Psoas muscle (tissue), 8 donors: ENCODE measurements at places on chromosomes 12 and 14. TPM values are rescaled to one million over a fixed set of nuclear protein-coding genes. Genes with fewer than 3 reads are reported as not detected.

DNA sequence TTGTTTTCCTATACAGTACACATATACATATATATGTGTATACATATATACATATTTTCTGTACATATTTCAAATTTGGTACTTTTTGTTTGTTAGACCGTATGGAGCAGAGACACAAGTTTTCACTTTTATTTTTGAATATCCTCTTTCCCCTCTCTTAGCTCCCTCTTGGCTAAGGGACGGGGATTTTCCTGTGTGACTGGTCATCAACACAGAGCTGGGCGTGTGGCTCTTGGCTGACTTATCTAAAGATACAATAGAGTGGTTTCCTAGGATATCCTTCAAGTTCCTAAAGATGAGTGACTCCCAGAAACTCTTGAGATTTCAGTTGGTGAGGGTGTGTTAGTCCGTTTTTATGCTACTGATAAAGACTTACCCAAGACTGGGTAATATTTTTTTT, 1404.5 kb upstream of the TMEM132C start:
- no peaks in the 10 kb centered on the region for H3K36me3 ChIP-seq
- no peaks in the 10 kb centered on the region for H3K4me1 ChIP-seq
- H3K27ac ChIP-seq: no peak overlapping the region
- H3K27me3 ChIP-seq: no peaks in the 10 kb centered on the region

DNA sequence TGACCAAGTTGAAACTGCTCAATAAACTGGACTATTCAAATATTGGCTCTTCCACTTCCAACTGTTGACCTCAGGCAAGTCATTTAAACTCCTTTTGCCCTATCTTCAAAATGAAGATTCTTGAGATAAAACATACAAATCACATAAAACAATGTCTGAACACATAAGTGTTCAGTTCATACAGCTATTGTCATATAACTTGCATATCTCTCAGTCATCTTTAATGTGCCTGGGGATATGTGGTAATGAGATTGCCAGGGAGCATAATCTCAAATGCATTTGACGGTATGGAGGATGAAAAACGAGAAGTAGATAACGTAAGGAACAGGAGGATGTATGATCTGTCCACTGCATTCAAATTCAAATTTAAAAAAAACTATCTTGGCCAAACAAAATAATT, 237.0 kb upstream of the DIO2 start:
- DNase-seq: no peak
- H3K4me1 ChIP-seq: no peaks in the 10 kb centered on the region
- no peak overlapping the region for H3K4me3 ChIP-seq
- no peaks in the 10 kb centered on the region for H3K27me3 ChIP-seq
- H3K27ac ChIP-seq: no peak overlapping the region

The CYP27B1 gene
- 0.54 TPM for total RNA-seq

- no peaks in the 10 kb centered on the region for H3K36me3 ChIP-seq
- no peaks in the 10 kb centered on the region for H3K4me1 ChIP-seq
These were observed 372.9 kb upstream of the FAR2 start for GRCh38 chr12:28776220-28776619.

The BDKRB1 gene
- 0.75 TPM for total RNA-seq

The ETFBKMT gene
- total RNA-seq: 5.0 TPM

The ATL1 gene
- total RNA-seq: 0.82 TPM

DNA sequence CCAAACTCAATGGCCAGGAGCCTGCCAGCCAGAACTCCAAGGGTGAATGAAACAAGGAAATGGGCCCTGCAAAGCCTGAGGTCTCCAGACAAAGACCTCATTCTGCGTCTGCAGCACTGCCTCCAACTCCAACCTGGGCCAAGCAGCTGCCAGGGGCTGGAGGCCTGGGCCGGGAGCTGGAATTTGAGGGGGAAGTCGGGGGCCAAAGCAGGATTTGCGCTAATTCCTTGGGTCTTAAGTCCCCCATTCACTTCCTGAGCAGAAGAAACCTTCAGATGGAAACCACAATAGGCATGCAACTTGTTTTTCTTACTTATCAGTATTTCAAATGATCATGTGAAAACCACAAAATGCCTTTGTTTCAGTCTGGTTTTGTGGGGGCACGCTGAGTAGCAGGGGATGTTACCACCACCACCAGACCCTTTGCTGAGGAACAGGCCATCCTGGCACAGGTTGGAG, 23.0 kb upstream of the TC2N start:
- no peak overlapping the region for H3K27ac ChIP-seq
- DNase-seq: no peak
- no peaks in the 10 kb centered on the region for H3K36me3 ChIP-seq

The DAO gene
- total RNA-seq: not detected

GRCh38 chr12:1592444-1593173, 1.8 kb downstream of the FBXL14 start:
- no peaks in the 10 kb centered on the region for H3K27me3 ChIP-seq
- DNase-seq: peak; percentile 60
- H3K4me1 ChIP-seq: peaks cover 55% of the 10 kb centered on the region
- no peaks in the 10 kb centered on the region for H3K36me3 ChIP-seq
- peak overlapping the region; percentile 91 for H3K27ac ChIP-seq

The ZNF84 gene
- 11.5 TPM for total RNA-seq

The ST8SIA1 gene
- total RNA-seq: 0.68 TPM

DNA sequence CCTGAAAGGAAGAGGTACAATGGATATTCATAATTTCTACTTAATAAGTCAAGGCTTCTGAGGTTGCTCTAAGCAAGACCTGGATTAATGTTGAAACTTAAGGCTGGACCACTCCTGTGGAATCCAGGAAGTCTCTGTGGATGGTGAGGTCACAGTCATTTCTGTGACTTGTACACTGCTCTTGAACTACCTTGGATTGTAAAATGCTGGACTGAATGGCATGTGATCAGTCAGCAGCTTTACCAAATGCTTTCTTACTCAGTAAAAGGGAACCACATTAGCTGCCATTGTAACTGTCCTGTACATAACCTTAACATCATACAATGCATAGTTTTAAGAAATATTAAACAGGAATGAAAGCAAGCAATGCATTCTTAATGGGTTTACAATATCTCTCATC, 182.9 kb downstream of the NOVA1 start:
- no peak overlapping the region for H3K27ac ChIP-seq
- H3K4me1 ChIP-seq: no peaks in the 10 kb centered on the region
- H3K36me3 ChIP-seq: no peaks in the 10 kb centered on the region

- H3K36me3 ChIP-seq: no peaks in the 10 kb centered on the region
- no peak for DNase-seq
- no peak overlapping the region for H3K27ac ChIP-seq
- no peaks in the 10 kb centered on the region for H3K27me3 ChIP-seq
- no peak overlapping the region for H3K4me3 ChIP-seq
These were observed 17.6 kb upstream of the SLC16A7 start for GRCh38 chr12:59578254-59578653.

DNA sequence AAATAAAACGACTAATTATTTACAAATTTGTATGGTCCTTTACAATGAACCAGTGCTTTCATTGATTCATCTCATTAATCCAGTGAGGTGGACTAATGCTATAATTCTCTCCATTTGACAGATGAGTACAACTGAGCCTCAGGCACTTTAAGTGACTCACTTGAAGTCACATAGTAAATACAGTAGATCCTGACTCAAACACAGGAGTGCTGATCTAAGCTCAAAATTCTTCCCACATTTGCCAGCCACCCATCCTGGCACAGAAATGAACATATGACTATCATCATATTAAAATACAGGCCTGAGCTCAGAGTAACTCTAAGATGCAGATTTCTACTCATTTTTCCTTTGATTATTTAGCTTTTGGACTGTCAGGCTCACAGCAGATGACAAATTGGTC, 30.6 kb downstream of the SLC16A7 start:
- H3K4me1 ChIP-seq: no peaks in the 10 kb centered on the region
- H3K36me3 ChIP-seq: no peaks in the 10 kb centered on the region
- no peak for DNase-seq

The RGS6 gene
- 0.42 TPM for total RNA-seq

GRCh38 chr12:19810213-19810612, 370.9 kb downstream of the AEBP2 start:
- H3K27me3 ChIP-seq: no peaks in the 10 kb centered on the region
- H3K4me3 ChIP-seq: no peak overlapping the region

The DNAJC22 gene
- not detected for total RNA-seq

DNA sequence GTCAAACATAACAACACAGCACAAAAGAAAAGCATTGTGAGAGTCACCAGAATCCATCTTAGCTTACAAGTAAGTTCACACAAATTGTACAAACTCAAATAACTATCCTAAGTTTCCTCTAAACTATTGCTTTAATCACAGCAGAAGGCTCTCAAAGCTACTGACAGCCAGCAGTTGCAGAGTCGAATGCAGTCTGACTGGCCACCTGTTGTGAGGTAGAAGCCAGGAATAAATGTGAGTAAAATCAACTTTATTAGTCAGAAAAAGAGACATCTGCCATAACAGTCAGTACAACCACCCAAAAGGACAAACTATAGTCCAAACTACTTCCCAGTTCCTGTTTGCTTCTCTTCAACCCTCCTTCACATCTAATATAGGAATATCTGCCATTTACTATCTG, 231.7 kb upstream of the USP15 start:
- no peak for DNase-seq
- no peaks in the 10 kb centered on the region for H3K36me3 ChIP-seq
- H3K27me3 ChIP-seq: no peaks in the 10 kb centered on the region

GRCh38 chr14:83006121-83006670, 1472.5 kb upstream of the SEL1L start:
- no peak overlapping the region for H3K4me3 ChIP-seq
- H3K36me3 ChIP-seq: no peaks in the 10 kb centered on the region
- no peak for DNase-seq
- H3K27ac ChIP-seq: no peak overlapping the region
- no peaks in the 10 kb centered on the region for H3K27me3 ChIP-seq

The TMPRSS12 gene
- not detected for total RNA-seq

DNA sequence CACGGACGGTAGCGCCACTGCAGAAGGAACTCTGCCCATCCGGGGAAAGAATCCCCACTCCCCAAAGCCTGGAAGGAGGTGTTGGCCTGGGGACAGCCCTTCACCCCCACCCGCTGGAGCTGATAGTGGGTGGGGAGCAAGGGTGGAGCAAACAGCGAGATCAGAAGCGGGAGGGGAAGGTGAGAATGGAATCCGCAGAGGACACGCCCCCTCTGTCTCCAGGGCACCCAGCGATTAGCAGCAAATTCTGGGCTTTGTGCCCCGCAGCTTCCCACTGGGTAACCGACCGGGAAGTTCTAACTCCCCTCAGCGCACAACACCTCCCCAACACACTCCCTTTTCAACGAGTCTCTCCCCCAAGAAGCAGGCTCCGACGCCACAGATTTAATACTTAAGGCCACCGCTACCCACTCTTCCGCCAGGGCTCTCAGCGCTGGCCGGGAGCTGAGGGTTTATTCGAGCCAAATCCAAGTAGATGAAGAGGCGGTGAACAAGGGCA, 1.4 kb downstream of the SLC25A29 start:
- H3K27me3 ChIP-seq: no peaks in the 10 kb centered on the region
- H3K4me3 ChIP-seq: peak overlapping the region; percentile 95
- no peaks in the 10 kb centered on the region for H3K36me3 ChIP-seq

- H3K27me3 ChIP-seq: peaks cover 64% of the 10 kb centered on the region
- no peak overlapping the region for H3K27ac ChIP-seq
- H3K36me3 ChIP-seq: no peaks in the 10 kb centered on the region
- H3K4me3 ChIP-seq: peak overlapping the region; percentile 64
- DNase-seq: peak; percentile 30
These were observed 664 bp downstream of the LRFN5 start for GRCh38 chr14:41607304-41607775.

The KLRD1 gene
- 1.1 TPM for total RNA-seq

The KRT79 gene
- not detected for total RNA-seq

DNA sequence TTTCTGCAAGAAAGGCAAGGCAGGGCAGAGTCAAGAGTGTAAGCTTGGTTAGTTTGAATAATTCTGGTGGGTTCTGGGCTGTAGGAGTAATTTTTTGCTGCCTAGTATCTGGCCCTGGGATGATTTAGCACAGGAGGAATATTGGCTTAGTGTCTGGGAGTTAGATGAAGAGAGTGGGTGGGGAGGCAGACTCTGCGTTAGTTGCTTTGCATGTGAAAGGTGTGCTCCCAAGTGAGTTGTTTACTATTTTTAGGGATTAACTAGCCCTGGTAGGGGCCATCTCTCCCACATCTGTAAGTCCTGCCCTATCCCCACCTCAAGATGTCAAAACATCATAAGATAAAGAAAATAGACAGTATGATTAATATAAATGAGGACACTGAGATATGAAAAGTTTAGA, 249.7 kb downstream of the LRIG3 start:
- H3K4me3 ChIP-seq: no peak overlapping the region
- H3K4me1 ChIP-seq: no peaks in the 10 kb centered on the region
- no peak overlapping the region for H3K27ac ChIP-seq
- H3K36me3 ChIP-seq: no peaks in the 10 kb centered on the region

DNA sequence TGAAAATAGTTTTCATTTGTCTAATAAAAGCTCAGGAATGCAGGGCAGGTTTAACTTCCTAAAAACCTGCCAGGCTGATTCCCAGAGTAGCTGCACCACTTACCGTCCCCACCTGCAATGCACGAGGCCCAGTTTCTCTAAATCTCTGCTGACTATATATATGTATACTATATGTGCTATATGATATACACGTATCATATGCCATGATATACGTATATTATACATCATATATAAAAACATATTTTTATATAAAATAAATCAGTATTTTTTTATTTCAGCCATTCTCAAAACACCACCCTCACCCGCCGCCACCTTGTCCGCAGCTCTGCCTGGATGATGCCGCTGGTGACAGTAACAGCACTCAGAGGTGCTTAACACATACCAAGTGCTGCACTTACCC, 2.3 kb downstream of the ANKLE2 start:
- peaks cover 31% of the 10 kb centered on the region for H3K36me3 ChIP-seq
- no peak for DNase-seq
- peaks cover 18% of the 10 kb centered on the region for H3K4me1 ChIP-seq
- H3K27me3 ChIP-seq: no peaks in the 10 kb centered on the region
- no peak overlapping the region for H3K4me3 ChIP-seq

The TEX52 gene
- not detected for total RNA-seq

- no peak overlapping the region for H3K4me3 ChIP-seq
- H3K27me3 ChIP-seq: no peaks in the 10 kb centered on the region
- no peak overlapping the region for H3K27ac ChIP-seq
These were observed 10.8 kb upstream of the AQP2 start for GRCh38 chr12:49939707-49940106.

DNA sequence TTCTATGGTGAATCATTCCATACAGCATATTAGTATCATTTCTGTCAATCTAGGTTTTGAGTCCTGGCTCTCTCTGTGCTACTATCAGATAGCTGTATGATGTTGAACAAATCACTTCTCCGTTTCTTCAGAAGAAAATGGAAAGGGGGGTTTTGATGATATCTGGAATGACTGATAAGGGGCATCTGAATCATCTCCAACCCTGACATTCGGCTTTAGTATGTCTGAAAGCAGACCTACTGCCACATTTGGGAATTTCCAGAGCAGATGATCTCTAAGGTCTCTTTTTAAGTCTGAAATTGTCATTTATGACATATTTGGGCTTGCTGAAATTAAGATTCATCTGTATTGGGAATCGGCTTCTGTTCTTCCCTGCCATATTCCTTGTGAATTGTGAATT, 10.1 kb downstream of the MLF2 start:
- no peak for DNase-seq
- H3K27ac ChIP-seq: no peak overlapping the region
- peaks cover 3% of the 10 kb centered on the region for H3K4me1 ChIP-seq
- peaks cover 19% of the 10 kb centered on the region for H3K36me3 ChIP-seq
- no peaks in the 10 kb centered on the region for H3K27me3 ChIP-seq
- no peak overlapping the region for H3K4me3 ChIP-seq

- H3K27ac ChIP-seq: peak overlapping the region; percentile 51
- no peak overlapping the region for H3K4me3 ChIP-seq
- no peak for DNase-seq
- no peaks in the 10 kb centered on the region for H3K36me3 ChIP-seq
- H3K27me3 ChIP-seq: no peaks in the 10 kb centered on the region
These were observed 2.5 kb upstream of the TEP1 start for GRCh38 chr14:20415782-20416206.

The STK38L gene
- 16.3 TPM for total RNA-seq

The P2RX2 gene
- not detected for total RNA-seq
